ENCODE measurements at places on chromosomes 3 and 15. TPM values are rescaled to one million over a fixed set of nuclear protein-coding genes. Genes with fewer than 3 reads are reported as not detected.
A peak's percentile ranks its signal among the peaks of the same experiment; 100 is the strongest.

TRH gene
- not detected for total RNA-seq

THAP10 gene
- 3.0 TPM for total RNA-seq

- DNase-seq: no peak
These were observed 1071.9 kb downstream of the IGSF11 start for GRCh38 chr3:117962750-117963149.

- DNase-seq: peak; percentile 82
These were observed 504 bp downstream of the ABHD2 start for GRCh38 chr15:89088605-89089315.

GRCh38 chr3:133956982-133957381 lies 61.3 kb upstream of the RAB6B start:
- no peak for DNase-seq

GRCh38 chr3:89808680-89809197 lies 701.3 kb downstream of the EPHA3 start:
- no peak for DNase-seq

- DNase-seq: no peak
These were observed 209.3 kb upstream of the FEZF2 start for GRCh38 chr3:62582495-62583172.

GRCh38 chr3:106302451-106303221 lies 433.8 kb upstream of the CBLB start:
- DNase-seq: no peak
